Fibroblast of the aortic adventitia (primary cell): ENCODE measurements at places on chromosomes 13 and 19.

- no peak for DNase-seq
Measured at GRCh38 chr19:18990128-18990708, 43.1 kb downstream of the SUGP2 start.

DNA sequence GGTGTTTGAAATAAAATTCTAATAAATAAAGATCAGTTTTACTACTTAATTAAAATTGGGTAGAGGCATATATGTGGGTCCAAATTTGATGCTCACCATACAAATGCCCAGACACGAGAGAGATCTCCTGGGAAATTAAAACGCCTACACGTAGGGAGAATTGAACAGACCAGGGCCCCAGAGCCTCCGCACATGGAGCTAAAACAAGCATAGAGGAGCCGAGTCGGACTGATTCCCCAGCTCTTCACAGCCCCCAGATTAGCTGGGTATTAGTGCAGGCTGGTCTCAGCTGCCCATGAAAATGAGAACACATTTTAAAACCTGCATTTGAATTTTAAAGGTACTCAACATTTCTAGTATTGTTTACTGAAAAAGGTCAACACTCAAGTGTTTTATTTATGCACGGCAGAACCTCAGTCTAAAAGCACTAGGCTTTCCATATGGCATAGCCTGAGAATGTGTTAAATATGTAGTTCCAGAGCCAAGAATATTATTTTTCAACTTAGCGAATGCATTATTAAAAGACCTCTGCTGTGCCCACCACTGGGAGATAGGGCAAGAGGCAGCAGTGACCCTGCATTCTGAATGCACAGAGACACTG, 344.8 kb downstream of the ENOX1 start:
- DNase-seq, result no peak

- DNase-seq, result no peak
Measured at GRCh38 chr13:81487151-81487550, 1146.2 kb upstream of the SPRY2 start.

- DNase-seq, result no peak
Measured at GRCh38 chr13:35781036-35782000, 304.8 kb upstream of the MAB21L1 start.

DNA sequence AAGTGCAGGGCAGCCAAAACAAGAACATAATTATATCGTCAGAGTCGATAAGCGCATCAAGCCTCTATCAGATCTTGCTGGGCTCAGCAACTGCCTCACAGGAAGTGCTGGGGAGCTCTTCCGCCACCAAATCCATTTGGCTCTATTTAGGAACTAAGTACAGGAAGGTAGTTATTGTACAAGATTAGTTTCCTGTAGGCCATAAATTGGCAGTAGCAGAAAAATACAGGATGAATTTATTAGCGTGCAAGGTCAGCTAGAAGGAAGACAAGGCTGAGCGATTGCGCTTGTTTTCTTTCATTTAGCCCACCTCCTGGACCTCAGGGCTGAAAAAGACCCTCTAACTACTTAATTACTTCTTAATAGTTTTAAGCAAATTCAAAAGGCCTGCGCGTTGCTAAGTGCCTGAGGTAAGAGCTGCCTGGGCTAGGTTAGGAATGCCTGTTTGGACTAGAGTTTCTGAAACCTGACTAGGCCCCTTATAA, 118.5 kb downstream of the IRS2 start:
- no peak for DNase-seq

- peak; percentile 92 for DNase-seq
Measured at GRCh38 chr19:58154679-58155648, 4.4 kb upstream of the ZNF329 start.

GRCh38 chr19:37221136-37221535, 3.1 kb downstream of the ZNF383 start:
- DNase-seq, result no peak

DNA sequence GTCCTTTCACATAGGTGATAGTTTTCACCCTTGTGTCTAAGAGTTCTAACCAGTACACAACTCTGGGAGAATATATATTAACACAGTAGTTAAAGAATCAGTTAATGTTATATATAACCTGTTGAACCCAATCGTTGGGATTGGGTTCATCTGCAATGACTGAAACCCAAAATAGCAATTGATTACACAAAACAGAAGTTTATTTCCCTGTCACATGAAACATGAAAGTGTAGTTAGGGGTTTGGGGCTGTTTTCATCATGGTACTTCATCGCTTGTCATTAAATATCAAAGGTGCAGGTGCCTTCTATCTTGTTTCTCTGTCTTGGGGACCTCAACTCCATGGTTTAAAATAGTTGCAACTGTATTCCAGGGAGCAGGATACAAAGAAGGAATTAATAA, 106.6 kb downstream of the TBC1D4 start:
- no peak for DNase-seq

GRCh38 chr19:7427944-7428343, 60.9 kb downstream of the PEX11G start:
- peak; percentile 43 for DNase-seq

- DNase-seq, result peak; percentile 27
Measured at GRCh38 chr13:97653443-97654140, 219.6 kb downstream of the RAP2A start.

GRCh38 chr13:73141292-73141771, 82.5 kb downstream of the KLF5 start:
- DNase-seq, result peak; percentile 50

DNA sequence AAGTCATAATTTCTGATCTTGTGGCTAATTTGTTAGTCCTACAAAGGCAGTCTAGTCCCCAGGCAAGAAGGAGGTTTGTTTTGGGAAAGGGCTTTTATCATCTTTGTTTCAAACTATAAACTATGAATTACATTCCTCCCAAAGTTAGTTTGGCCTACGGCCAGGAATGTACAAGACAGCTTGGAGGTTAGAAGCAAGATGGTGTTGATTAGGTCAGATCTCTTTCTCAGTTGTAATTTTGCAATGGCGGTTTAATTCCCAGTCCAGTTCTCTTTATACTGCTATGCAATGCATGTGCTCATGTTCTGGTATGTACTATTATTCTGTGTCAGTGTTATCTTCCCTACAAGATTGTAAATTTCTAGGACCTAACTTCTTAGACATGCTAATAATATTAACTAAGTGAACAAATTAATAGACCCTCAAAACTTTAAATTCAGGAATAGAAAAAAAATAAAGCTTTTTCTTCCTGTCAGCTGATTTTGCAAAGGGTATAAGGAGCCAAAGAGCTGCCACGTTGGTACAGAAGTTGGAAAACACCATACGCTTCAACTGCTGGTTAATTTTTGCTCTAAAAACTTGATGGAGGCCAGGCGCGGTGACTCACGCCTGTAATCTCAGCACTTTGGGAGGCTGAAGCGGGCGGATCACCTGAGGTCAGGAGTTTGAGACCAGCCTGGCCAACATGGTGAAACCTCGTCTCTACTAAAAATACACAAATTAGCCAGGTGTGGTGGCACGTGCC, 1.3 kb upstream of the DNAJC15 start:
- peak; percentile 77 for DNase-seq

DNA sequence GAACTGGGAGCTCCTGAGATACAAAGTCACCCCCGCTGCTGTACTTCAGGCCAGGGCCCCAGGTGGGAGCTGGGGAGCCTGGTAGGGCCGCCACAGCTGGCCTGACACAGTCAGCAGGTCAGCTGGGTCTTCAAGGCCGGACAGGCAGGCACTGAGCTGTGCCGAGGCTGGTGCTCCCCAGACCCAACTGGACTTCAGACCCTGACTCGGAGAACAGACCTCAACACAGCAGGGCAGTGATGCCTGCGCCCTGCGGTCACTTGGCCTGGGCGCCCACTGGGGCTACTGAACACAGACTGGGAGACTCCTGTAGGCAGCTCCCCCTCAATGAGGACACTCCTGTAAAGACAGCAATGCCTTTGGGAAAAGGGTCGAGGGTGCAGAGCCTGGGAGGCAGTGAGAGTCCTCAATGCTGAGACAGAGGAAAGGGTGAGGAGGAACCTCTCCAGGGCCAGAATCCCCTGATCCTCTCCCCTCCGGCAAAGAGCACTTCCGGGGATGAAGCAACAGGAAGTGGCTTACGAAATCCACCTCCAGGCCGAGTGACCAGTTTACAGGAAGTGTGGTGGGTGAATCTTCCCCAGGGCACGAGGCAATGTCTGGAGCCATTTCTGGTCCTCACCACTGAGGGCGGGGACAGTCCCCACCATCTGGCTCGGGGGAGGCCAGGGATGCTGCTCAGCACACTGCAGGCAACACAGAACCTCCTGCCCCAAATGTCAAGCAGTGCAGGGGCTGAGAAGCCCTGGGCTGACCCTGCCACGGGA, 40.8 kb upstream of the ISYNA1 start:
- DNase-seq, result peak; percentile 87

DNA sequence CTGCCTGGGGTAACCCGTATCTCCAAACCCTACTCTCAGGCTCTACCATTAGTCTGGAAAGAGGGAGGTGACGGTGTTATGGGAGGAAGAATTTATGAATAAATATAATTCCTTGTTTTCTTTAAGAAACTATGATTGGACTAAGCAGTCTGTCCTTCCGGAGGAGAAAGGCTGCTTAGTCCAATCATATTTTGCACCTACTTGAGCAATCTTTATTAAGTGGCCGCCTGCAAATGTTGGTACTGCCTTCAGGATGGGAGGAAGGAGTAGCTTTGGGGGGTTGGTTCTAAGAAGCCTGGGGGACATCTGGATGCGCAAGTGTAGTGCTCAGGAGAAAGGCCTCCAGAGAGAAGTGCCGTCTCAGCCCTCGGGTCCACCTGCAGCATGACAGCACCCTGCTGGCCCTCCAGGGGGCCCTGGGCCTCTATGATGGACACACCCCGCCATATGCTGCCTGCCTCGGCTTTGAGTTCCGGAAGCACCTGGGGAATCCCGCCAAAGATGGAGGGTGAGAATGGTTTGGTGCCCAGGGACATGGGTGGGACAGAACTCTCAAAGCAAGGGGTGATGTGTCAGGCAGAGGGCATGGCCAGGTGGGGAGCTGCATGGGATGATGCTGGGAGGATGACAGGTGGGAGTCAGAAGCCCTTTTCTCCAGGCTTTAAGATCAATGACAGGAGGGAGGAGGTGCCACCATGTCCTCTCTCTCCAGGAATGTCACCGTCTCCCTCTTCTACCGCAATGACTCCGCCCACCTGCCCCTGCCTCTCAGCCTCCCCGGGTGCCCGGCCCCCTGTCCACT, 4.1 kb downstream of the ACP4 start:
- no peak for DNase-seq

GRCh38 chr13:52775511-52775910, 35.9 kb upstream of the CNMD start:
- no peak for DNase-seq

DNA sequence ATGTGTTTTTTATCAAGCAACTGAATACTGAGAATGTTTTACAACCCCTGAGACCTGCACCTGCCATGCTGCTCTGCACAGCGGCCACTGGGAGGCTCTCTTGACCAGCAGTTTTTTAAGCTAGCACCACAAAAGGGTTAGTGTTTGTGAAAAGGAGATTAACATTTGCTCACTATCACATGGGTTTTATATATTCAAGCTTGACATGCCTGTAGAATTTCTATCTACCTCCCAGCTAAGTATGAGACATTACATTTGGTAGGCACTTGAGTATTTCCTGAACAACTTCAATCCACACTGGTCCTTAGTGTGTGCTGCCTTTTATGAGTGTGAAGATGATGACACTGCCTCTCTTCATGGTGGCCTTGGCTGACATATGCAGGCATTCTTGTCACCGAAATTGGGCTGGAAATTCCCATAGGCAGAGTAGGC, 1238.9 kb downstream of the UQCRFS1 start:
- DNase-seq, result peak; percentile 50

GRCh38 chr13:58097831-58098230, 466.3 kb downstream of the PCDH17 start:
- DNase-seq, result no peak

- no peak for DNase-seq
Measured at GRCh38 chr19:954672-955494, 29.0 kb downstream of the ARID3A start.

GRCh38 chr19:29294343-29294811, 81.4 kb upstream of the UQCRFS1 start:
- DNase-seq, result peak; percentile 27

DNA sequence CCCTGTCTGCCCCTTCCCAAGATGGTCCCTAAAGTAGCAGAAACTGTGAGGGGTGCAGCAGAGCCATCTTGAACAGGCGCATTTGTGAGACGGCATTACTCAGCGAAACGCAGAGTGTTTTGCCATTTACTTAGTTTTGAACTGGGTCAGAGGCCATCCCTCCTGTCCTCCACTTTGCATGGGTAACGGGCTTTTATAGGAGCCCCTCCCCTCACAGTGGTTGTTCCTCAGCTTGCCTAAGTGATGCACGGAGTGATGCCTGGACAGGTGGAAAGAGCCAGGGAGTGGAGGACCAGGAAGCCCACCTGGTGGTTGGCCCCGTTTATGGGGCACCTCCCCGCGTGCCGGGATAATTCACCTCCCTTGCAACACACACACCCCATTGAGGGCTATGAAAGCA, 68.0 kb upstream of the C1QTNF9 start:
- DNase-seq, result no peak

DNA sequence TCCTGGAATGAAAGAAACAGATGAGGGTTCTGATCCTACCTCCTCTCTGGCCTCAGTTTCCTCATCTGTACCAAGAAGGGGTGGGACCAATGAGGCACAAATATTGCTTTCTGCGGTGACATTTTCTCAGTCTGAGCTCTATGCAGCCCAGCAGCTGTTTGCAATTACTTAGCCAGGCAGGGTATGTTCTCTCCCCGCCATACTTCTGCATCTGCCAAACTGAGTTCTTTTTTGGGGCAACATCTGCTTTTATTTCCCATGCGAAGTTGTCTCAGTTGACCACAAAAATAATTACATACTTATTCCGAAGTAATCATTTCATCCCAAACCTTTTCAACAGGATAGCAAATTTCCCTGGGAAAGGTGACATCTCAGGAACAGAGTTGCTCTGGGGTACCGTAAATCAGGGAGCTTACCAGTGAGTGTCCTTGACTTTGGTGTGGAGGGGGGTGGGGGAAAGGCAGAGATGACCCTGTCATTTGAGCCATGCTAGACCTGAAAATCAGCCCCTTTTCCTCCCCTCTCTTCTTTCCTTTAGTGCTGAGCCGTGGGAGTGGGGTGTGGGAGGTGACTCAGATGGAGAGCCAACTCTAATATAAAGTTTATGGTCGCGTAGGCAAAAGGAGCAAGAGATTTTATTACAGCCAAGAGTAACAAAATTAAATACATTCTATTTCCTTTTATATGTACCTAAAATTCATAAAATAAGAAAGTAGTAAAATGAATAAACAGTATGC, 165.7 kb upstream of the KL start:
- no peak for DNase-seq

DNA sequence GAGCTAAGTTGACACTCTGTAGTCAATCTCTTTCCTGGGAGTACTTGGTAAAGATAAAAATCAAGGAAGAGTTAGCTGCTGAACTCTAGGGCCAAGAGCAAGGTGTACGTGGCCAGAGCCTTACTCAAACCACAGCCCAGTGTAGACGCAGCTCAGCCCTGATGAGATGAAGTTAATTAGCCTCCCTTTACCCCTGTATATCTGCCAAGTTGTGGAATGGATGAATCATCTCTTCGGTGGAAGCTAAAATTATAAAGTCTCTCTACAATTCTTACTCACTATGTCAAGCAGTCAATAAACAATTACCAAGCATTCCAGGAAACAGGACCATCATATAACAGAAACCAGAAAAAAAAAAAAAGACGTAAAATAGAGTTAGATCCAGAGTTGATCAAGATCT, 146.9 kb upstream of the UFM1 start:
- DNase-seq, result peak; percentile 17
